ENCODE measurements at places on chromosomes 5 and 9.

DNA sequence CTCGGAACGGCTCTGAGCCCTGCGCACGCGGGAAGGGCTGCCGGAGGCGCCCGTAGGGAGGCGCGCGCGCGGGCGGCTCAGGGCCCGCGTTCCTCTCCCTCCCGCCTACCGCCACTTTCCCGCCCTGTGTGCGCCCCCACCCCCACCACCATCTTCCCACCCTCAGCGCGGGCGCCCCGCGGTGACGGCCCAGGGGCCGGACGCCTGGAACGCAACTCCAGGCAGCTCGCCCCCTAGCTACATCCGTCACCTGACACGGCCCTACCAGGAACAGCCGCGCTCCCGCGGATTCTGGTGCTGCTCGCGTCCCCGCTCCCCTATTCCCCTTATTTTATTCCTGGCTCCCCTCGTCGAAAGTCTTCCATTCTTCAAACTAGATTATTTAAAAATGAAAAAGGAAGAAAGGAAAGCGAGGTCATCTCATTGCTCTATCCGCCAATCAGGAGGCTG, at the start of gene CDKN2B-AS1:
Gene CDKN2B-AS1 (plus strand): TSS at position 236 of the 450 bp plus-strand sequence.
- DNase-seq: no peak

DNA sequence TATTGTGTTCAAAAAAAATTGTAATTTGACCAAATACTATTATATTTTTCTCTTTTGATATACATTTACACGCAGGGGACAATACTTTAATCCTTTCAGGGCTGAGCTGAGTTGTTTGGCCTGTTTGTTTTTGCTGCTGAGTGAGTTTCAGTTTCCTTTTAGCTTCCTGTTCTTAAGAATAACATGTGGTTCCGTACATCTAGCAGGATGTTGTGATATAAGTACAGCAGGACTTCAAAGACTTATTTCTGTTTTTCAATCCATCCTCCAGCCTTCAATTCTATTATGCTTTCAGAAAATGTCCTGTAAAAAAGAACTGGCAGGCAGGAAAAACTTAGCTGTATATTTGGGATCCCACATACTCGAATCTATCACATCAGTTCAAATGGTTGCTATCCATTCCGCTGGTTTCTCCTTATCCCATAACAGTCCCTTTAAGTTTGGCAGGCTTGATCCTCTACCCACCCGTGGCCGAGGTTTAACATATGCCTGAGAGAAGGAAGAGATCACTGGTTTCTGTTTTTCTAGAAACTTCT, 1037.3 kb upstream of the ACO1 start:
- no peak for DNase-seq

DNA sequence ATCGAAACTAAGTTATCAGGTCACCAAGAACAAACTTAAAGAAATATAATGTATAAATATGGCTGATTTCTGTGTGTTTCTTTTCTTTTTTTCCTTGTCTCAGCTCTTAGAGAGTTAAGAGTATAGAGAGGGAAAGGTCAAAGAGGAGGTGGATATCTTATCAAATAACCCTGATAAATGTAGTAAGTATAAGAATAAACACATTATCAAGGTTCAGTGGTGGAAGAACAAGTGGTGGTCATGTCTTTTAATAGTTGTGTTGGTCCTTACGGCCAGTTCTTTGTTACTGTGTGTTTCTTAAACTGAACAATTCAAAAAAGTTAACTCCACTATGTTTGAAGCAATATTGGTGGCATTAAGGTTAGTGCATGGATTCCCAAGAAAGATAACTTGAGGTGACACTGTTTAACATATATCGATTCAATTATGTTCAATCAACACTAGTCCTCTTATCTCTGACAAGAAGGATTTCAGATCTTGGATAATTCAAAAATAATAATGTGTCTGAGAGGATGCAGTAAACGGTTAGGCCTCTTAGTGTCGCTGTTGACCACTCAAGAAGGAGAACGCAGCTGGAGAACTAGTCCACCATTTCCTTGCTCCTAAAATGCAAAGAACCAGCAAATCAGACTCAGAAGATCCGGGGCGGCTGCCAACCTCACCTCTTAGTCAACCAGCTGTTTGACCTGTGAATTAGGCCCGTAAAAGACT, at the start of gene PCDHGA3:
Gene PCDHGA3 (plus strand): TSS at position 588 of the 711 bp plus-strand sequence. CDS start 205 bp downstream, outside the sequence.
- no peak for DNase-seq

- DNase-seq: no peak
These were observed 559.8 kb downstream of the HINT1 start for GRCh38 chr5:130605234-130605633.

- DNase-seq: peak; percentile 65
These were observed 16.7 kb upstream of the MTMR12 start for GRCh38 chr5:32329395-32329834.

DNA sequence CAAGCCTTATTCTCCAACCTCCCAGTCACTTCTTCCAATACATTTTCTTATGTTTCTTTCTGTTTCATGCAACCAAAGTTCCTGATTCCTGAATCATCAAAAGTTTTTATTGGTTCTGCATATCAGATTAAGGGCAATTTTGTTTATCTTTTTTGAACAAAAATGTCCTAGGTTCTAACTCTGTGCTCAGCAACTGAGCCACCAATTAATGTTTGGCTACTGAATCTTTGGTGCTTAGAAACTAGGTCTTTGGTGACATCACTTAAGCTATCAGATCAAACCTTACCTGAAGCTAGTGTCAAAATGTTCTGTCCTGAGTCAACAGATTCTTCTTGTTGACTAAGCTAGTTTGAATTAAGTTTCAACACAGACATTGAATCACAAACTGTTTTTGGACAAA, 56.1 kb downstream of the FGF18 start:
- no peak for DNase-seq

- no peak for DNase-seq
These were observed 11.0 kb downstream of the B4GALT7 start for GRCh38 chr5:177610770-177611445.

DNA sequence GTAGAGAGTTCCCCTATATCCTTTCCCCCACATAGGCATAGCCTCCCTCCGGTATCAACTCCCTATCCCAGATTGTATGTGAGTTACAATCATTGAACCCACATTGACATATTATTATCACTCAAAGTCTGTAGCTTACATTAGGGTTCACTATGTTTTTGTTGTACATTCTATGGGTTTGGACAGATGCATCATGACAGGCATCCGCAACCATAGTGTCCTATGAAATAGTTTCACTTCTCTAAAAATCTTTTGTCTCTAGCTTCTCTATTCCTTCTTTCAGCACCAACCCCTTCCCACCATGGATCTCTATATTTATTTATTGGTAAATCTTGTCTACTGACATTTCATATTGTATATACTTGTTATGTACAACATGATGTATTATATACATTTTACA, 31.6 kb downstream of the TAF11L14 start:
- DNase-seq: no peak

GRCh38 chr5:96125231-96125891, 163.7 kb upstream of the ELL2 start:
- DNase-seq: no peak

DNA sequence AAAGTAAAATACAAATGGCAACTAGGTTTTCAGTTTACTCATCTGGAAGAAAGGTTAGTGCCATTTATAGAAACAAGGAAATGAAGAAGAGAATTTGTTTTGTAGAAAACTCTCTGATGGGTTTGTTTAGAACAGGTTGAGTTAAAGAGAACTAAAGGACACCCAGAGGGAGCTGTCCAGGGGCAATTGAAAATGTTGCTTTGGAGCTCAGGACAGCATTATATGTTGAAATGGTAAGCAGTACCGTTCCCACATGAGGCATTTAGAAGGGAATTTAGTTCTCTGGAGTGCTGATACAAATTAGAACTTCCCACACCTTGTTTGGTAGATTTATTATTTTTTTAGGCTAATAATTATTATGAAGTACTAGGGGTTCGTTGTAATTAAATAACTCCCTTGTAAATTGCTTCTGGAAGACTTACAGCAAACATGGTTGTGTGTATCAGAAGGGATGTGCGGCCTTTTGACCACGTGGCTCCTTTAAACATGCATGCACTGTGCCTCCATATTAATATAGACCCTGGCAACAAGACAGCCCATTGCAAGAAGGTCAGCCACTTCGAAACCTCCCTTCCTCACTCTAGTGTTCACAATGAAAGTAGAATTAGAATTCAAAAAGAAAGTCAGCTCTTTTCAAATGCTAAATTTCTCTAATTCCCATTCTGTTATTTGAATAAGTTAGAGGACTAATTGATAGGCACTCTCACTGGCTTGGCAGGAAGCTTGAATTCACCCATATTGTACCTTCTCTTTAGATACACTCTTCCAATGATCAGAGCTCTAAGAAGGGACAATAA, 71.7 kb downstream of the ZNF462 start:
- DNase-seq: no peak

DNA sequence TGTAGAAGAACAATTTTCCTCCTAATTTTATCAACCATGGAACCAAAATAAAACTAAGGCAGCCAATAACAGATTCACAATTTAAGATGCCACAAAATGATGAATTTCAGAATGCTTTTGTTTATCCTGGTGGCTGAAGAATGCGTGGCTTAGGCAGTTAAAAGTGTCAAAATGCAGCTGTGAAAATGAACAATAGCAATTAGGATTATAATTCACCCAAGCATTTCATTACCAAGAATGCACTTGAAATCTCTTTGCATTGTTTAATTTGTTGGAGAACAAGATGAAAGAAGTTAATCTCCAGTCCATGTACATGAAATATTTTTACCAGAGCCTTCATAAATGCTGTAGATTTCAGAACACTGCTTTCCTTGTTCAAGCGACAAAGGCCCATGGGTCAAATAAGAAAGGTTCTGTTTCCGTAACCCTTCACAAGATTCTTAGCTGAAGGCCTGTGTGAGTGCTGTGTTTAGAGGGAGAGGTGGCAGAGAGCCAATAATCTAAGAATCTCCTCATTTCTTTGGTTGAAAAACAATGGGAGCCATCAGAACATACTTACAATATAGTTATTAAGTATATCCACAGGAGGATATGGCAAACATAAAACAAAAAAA, 39.3 kb downstream of the CLINT1 start:
- DNase-seq: no peak

- peak; percentile 81 for DNase-seq
These were observed 168.4 kb upstream of the MAP1B start for GRCh38 chr5:71938895-71939294.

- no peak for DNase-seq
These were observed 33.7 kb downstream of the LEAP2 start for GRCh38 chr5:132907161-132907560.

DNA sequence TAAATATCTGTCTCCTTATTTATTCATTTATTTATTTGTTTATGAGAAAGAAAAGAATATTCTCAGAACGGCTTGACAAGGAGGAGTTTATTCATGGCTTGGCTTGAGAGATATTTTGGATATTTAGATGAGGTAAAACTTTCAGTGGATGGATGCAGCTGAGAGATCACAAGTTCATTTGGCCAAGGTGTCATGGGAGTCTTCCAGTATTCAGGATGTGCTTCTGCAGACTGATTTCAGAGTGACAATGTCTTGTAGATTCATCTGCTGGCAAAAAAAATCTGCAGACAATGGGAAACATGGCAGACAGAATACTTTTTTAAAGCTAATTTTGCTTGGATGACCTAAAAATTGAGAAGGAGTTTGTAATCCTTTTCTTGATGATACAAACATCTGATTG, 38.5 kb downstream of the XRCC4 start:
- DNase-seq: no peak

DNA sequence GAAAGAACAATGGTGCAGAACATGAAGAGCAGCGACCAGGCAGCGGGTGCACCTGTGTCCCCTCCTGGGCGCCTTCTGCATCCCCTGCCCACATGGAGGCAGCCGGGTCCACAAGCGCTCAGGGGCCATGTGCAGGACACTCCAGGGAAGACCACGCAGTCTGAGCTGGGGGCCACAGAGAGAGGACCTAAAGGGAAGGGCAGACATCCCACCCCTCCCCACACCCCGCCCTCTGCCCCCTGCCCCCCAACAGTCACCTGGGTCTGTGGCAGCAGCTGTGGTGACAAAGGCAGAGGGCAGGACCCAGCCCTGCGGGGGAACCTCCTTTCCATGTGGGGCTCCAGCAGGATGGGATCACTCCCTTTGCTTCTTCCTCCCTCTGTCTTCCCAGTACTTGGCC, 805.7 kb downstream of the CDH9 start:
- DNase-seq: no peak

DNA sequence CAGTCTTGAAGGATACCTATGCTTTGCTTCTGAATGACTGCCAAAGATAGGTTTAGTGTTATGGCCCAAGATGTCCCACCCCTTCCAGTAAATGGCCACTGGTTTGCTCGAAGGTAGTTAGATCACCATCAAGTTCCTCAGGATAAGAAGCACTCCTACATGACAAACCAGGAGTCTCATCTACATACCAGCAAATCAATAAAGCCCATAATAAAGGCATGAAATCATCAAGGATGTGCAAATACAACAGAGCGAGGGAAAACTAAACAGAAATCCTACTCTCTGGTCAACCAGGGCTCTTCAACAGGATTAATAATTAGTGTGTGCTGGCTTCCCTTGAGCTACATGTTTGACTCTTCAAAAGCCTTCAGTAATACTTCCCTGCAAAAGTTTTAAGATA, 141.0 kb downstream of the LHFPL2 start:
- no peak for DNase-seq

DNA sequence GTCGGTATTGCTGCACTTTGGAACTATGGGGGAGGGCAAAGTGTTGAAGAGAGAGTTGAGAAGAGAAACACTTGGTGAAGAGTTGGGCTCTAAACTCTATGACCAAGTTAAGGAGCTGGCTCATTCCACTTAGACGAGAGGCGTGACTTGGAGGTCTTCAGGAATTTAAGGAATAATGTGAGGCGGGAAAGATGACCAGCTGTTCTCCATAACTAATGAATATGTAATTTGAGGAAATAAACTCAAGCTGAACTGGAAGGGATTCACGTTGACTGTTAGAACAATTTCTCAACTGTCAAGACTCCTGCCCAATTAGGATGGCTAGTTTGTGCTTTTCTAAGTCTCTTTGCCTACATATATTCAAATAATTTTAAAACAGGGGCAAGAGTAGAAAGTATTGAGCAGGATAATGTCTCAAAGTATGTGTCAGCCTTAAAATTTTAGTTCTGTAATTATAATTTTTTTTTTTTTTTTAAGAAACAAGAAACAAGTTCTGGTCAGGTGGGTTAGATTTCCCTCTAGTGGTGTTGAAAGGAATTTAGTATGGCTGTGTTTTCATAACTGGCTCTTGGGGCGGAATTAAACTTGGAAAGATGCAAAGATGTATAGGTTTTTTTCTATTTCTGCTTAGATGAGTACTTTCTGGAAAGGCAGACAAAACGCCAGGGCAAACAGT, 33.4 kb downstream of the TMEM252 start:
- no peak for DNase-seq

- DNase-seq: no peak
These were observed 632.6 kb upstream of the WWC1 start for GRCh38 chr5:167658889-167659288.

All from mucosa of gallbladder (tissue), 1 donor.